ENCODE measurements at places on chromosomes 1 and 21.

- no peak for DNase-seq
These were observed 4.3 kb downstream of the GAS5 start for GRCh38 chr1:173863224-173864161.

DNA sequence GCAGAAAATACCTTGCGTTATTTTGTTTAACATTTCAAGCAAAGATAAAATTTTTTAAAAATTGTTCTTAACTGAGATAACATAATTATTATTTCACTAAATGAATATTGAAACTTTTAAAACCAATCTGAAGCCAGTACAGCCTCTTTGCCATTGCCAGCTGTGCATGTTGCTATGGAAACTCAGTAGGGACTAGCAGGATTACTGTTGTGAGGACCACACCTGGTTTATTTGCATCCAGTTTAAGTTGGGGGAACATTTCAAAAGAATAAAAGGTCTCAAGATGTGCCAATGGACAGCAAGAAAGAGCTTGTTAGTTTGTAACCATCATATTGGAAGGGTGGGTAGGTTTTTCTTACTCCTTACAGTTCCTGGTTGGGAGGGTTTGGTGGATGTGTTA, 80.7 kb downstream of the POU2F1 start:
- no peak for DNase-seq

- no peak for DNase-seq
These were observed 37.1 kb upstream of the COL11A1 start for GRCh38 chr1:103145449-103145848.

DNA sequence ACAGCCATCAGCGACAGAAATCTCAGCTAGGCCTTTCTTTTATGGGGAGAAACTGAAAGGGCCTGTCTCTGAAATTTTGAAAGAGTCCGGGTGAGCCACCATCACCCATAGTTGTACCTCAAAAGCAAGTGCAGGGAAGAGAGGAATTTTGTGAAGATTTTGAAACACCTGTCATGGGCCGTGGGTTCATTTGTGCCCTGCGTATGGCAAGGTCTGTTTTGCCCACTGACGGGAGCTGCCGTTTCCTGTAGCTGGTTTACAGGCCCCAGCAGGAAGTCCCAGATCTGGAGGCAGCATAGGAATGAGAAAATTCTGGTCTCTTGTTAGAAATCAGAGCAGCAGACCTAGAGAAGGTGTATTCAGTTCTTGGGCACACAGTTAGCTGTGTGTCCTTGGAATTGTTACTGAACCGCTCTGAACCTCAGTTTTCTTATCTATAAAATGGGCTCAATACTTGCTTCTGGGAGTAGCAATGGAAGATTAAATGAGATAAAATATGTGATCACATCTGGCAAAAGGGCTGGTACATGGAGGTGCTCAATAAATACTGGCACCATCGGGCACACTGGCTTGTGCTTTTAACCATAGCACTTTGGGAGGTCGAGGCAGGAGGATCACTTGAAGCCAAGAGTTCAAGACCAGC, 52.5 kb downstream of the MAN1C1 start:
- DNase-seq, result no peak

GRCh38 chr1:201481004-201481380, 12.0 kb upstream of the PHLDA3 start:
- DNase-seq, result no peak

GRCh38 chr1:7912145-7912544, 28.5 kb downstream of the TNFRSF9 start:
- no peak for DNase-seq
